CD4-positive, alpha-beta T cell treated with Interleukin-10 for 1 hour (primary cell): ENCODE measurements at places on chromosomes 12 and 14.
A peak's percentile ranks its signal among the peaks of the same experiment; 100 is the strongest.

DNA sequence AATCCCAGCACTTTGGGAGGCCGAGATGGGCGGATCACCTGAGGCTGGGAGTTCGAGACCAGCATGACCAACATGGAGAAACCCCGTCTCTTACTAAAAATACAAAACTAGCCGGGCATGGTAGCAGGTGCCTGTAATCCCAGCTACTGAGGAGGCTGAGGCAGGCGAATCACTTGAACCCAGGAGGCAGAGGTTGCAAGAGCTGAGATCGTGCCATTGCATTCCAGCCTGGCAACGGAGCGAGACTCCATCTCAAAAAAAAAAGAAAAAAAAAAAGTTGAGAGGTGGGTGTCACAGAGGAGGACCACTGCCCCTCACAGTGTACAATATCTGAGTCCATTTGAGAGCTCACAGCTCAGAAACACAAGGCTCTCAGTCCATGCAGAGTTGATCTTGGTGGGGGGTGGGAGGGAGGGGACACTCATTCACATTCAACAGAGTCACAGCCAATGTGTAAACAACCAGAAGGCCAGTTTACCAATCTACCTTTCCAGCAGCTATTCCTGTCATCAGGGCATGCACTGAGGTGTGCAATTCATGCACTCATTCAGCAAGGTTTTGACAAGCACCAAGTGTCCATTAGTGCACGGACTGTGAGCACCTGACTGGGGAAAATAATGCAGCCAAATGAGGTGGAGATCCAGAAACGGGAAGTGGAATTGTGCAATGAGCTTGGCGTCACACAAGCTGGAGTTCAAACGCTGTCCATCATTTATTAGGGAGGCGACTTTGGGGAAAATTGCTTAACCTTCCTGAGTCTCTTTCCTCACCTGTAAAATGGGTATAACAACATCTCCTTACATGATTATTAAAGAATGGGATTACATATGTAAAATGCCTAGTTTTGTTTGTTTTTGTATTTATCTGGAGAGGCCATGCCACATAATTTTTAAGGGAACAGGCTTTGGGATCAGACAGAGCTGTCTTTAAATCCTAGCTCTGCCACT is 4.4 kb upstream of the EIF5 start:
- DNase-seq: no peak

DNA sequence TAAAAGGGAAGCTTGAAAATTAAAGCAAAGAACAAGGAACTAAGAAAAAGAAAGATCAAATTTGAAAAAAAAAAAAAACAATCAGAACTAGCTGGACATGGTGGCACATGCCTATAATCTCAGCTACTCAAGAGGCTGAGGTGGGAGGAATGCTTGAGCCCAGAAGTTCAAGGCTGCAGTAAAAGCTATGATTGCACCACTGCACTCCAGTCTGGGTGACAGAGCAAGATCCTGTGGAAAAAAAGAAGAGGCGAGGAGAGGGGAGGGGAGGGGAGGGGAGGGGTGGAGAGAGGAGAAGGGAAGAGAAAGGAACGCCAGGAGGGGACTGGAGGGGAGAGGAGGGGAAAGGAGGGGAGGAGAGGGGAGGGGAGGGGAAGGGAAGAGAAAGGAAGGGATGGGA is 43.0 kb downstream of the EEA1 start:
- DNase-seq: no peak

DNA sequence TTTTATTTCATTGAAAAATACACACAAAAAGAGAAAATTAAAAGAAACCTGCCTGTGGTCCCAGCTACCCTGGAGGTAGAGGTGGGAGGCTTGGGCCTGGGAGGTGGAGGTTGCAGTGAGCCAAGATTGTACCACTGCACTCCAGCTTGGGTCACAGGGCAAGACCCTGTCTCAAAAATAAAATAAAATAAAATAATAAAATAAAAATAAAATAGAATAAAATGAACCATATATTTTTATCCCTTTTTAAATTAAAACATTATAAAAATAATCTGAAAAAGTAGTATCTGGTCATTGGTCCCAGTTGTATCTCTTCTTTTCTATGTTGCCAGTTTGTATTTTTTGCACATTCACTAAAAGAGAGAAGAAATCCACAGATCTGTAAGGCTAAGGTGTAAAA is 16.7 kb upstream of the FAM234B start:
- DNase-seq: no peak

DNA sequence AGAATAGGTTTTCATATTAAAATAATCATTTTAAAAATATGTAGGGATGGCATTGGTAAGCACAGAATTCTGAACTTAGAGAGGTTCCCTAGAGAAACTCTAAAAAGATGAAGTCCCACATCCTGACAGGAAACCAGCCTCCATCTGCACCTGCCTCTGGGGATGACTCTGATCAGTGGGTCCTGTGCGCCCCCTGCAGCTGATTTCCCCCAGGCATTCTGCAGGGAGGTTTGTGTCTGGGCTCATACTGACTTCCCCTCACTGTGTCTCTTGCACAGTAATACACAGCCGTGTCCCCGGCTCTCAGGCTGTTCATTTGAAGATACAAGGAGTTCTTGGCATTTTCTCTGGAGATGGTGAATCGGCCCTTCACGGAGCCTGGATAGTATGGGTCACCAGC is 602.9 kb downstream of the TMEM121 start:
- DNase-seq: peak; percentile 24

DNA sequence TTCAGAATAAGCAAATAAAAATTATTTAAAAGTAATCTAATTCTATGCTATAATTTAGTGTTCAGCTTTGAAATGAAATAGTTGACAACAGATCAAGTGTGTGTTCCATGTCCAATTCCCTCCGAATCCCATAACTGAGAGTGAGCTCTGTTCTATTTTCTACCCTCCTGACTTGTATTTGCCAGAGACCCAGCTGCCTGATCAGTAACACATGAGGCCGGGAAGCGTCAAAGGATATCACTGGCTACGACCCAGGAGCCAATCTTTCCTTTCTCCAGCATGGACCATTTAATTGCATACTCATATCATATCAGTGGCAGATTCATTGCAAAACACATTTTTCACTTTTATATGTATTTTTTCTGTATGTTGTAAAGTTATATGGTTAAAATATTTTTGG is 108.8 kb upstream of the TSPAN8 start:
- no peak for DNase-seq

GRCh38 chr12:7039403-7039802 is 21.1 kb upstream of the C1S start:
- DNase-seq: no peak

DNA sequence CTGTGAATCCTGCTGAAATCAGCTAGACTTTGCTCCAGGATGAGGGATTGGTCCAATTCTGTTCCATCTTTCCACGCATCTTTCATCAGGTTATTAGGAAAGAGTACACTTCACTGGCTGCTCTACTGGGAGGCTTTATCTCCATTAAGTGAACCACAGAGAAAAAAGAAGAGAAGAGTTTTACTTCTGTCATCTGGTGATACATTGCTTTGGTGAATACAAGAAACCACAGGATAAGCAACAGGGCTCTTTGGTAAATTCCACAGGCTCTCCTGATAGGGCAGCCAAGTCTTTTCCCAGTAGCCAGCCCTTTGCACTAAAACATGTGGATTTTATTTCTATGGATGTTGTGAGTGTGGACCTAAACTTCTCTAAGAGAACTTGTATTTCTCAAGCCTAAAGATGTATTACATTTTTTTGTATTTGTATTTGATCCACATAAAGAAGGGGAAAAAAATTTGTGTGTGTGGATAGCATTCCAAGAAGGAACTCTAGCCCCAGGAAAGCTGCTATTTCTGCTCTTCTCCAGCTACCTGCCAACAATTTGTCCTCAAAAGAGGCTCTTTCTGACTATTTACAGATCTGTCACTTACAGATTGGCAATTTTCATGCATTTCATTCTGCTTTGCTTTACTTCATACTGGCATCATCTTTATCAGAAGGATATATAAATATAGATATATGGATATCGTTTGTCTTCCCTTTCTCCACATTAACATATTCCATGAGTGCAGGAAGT is 1117.6 kb upstream of the TMEM132C start:
- no peak for DNase-seq
